CD4-positive, alpha-beta T cell treated with Interleukin-1 beta for 1 hour (primary cell): ENCODE measurements at places on chromosomes 7 and 10.

GRCh38 chr7:98293746-98294145 lies 12.3 kb downstream of the BRI3 start:
- DNase-seq = no peak

DNA sequence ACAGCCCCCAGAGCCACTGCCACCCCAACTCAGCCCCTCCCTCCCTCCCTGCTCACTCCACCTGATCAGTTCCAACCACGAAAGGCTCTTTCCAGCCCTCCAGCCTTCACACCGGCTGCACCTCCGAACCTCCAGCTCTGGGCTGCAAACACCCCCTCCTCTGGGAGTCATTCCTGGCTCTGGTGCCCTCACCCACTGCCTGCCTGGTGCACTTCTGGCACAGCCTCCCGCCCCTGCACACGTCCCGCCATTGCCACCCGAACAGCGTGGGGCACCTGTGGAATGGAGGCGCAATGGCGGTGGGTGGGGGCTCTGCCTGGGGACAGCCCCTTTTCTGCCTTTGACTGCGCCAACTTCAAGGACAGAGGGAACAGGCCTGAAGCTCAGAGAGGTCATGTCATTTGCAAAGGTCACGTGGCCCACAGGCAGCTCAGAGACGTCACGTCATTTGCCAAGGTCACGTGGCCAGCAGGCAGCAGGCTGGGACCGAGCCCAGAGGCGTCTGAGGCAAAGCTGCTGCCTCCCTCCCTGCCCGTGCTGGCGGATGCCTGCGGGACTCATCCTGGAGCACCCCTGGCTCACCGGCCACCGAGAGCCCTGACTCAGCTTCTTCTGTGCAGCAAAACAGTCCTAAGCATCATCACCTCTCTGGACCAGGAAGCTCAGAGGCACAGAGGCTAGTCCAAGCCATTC lies 76.0 kb upstream of the DNAAF5 start:
- no peak for DNase-seq

DNA sequence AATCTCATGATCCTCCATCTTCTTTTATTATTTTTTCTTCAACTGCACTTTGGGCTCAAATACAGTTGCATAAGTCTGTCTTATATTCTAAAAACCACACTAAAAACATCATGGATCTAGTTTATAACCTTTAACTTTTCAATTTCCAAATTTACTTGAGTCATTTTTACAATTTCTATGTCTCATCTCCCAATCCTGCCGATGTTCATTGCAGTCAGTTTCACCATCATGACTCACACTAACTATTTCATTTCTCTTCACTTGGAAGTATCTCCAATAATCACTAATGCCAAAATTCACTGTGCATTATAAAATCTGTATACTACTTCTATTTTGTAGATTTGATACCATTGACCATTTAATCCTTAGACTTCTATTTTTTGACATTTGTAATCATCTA lies 806.9 kb upstream of the SORCS1 start:
- no peak for DNase-seq

- no peak for DNase-seq
Measured at GRCh38 chr7:139908792-139909191, 79.7 kb downstream of the TBXAS1 start.

DNA sequence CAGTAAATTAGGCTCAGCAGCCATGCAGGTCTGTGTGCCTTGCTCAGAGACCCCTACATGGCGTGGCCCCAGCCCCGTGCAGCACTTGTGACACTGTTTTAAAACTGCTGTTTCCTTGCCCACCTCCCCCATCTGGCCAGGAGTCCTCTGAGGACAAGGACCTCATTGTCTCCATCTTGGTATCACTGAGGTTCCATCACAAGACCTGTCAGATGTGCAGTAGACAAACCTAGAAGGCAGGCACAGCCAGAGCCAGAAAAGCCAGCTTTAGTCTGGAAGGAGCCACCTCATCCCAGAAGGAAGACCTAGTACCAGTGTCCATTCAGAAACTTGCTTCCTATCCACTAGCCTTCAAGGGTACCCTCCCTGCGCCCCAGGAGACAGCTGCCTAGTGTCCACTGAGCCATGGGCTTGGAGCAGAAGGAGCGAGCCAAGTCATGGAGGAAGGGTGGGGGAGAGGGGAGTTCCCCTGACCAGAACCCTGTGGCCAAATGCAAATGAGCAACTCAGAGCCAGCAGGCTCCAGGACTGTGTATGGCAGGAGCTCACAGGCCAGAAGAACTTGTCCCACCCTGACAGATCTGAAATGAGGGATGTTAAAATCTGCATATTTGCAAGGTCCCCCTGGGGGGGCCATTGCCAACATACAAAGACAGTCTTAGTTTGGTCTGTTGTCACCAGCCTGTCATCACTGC lies 176.1 kb downstream of the SH3PXD2A start:
- no peak for DNase-seq
